ENCODE measurements at places on chromosomes 13 and 19. TPM values are rescaled to one million over a fixed set of nuclear protein-coding genes. Genes with fewer than 3 reads are reported as not detected.

GRCh38 chr13:50608370-50608769 lies 235.1 kb downstream of the DLEU7 start:
- no peak overlapping the region for H3K4me3 ChIP-seq
- no peaks in the 10 kb centered on the region for H3K27me3 ChIP-seq
- H3K36me3 ChIP-seq, result no peaks in the 10 kb centered on the region
- no peak for DNase-seq
- peaks cover 5% of the 10 kb centered on the region for H3K4me1 ChIP-seq

GRCh38 chr19:11164879-11165406 lies 9.4 kb upstream of the SPC24 start:
- no peak overlapping the region for H3K27ac ChIP-seq
- H3K4me1 ChIP-seq, result no peaks in the 10 kb centered on the region
- H3K4me3 ChIP-seq, result no peak overlapping the region
- peaks cover 18% of the 10 kb centered on the region for H3K27me3 ChIP-seq

DNA sequence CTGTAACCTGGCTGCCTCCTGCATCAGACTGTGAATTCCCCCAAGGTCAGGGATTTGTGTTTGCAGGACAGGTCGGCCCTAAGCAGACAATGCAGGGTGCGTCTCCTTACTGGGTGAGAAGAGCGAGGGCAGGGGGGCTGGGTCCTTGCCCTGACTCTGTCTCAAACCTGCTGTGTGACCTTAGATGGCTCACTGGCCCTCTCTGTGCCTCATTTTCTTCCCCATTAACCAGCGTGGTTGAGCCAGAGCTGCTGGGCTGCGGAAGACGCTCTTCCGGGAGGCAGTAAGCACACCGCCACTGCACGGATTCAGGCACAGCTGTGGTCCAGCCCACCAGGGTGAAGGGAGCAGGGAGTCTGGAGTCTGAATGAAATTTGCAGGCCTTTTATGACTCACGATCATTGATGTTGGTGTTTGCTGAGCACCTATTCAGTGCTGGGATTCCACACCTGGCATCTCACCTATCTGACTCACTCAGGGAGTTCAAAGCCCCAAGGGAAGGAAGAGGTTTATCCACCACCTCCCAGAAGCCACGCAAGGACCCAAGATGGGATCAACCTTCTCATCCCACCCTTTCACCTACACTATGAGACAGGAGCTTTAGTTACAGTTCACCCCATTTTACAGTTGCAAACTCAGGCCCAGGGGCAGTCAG lies 2.5 kb downstream of the AKT1S1 start:
- H3K27ac ChIP-seq, result no peak overlapping the region
- no peaks in the 10 kb centered on the region for H3K36me3 ChIP-seq
- no peak for DNase-seq

DNA sequence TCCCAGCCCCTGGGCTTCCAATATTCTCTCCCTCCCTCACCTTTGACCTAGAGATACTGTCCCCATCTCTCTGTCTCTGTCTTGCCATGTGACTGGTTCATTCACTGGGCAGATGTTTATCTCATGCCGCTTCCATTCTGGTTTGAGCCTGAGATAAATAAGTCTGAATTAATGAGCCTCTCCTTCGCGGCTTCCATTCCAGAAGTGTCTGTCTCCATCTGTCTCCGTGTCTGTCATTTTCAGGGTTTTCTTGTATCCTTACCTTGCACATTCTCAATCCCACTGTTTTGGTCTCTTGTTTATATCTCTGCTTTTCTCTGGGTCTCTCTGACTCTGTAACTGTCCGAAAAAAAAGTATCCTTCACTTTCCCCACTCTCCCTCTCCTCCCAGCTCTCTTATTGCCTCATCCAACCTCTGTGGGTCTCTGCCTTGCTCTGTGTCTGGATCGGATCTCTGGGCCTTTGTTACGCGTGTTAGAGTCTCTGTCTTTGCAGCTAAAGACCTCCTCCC lies 4.3 kb downstream of the SPHK2 start:
- no peaks in the 10 kb centered on the region for H3K27me3 ChIP-seq
- peaks cover 55% of the 10 kb centered on the region for H3K4me1 ChIP-seq
- DNase-seq, result no peak
- peak overlapping the region; percentile 1 for H3K4me3 ChIP-seq
- H3K27ac ChIP-seq, result peak overlapping the region; percentile 42

DNA sequence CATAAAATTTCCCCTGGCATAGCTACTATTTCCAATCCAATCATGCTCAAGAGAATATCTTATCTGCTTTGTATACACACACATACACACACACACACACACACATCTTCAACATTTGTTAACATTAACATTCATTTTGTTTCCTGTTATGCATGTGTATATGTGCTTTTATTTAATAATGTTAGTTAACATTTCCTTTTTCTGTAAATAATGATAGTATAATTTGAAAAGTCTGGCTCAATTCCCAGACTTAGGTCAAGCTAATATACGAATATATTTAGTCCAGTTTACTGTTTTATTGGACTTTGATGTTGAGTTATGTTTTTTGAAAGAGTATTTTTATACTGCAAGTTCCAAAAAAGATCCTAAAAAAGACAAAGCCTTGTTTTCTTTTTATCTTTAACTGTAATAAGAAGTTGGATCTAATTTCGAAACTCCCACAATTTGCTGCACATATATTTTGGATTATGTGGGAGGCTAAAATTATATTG lies 1072.4 kb downstream of the EFNB2 start:
- H3K27ac ChIP-seq, result no peak overlapping the region
- no peaks in the 10 kb centered on the region for H3K27me3 ChIP-seq
- H3K4me3 ChIP-seq, result no peak overlapping the region
- H3K36me3 ChIP-seq, result no peaks in the 10 kb centered on the region
- no peaks in the 10 kb centered on the region for H3K4me1 ChIP-seq

DNA sequence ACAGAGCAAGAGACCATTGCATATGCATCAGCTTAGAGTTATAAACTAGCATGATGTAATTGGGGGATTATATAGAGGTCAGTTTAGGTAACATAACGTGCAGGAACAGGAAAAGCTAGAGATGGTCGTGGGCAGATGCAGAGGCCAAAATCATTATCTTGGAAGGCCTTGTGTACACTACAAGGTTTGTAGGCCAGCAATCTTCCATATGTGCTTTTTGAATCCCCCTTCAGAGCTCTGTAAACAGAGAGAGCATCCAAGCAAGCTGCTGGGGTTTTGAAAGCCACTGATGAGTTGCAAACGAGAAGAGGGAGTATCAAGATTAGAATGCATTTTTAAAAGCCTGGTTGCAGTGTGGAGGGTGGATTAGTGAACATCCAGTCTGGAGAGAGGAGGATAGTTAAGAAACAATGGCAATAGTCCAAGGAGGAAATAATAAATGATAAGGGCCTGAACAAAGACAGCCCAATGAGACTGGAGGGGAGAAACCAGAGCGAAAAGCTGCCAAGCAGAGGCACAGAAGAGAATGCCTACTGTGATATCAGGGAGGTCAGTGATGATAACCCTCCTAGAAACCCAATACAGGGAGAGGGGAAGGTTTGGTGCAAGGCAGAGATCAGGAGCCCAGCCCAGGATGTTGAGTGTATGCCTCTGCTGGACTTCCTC lies 109.6 kb downstream of the ZAR1L start:
- DNase-seq, result no peak
- no peak overlapping the region for H3K4me3 ChIP-seq
- H3K4me1 ChIP-seq, result no peaks in the 10 kb centered on the region
- peaks cover 12% of the 10 kb centered on the region for H3K36me3 ChIP-seq
- H3K27ac ChIP-seq, result no peak overlapping the region

DNA sequence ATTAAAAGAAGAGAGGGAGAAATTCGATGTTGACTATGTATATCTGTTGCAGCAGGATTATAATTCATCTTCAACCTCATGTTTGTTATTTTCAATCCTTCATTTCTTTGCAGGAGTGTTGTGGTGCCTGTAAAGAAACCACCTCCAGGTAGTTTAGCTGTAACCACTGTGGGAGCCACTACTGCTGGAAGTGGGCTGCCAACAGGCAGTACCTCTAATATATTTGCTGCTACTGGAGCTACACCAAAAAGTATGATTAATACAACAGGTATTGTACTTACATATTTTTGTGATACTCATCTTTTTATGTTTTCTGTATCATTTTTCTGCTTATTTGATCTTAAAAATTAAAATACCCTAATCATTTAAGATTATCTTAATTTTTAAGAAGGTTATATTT lies 266.5 kb downstream of the NBEA start:
- H3K27ac ChIP-seq, result no peak overlapping the region
- no peak for DNase-seq
- no peak overlapping the region for H3K4me3 ChIP-seq
- no peaks in the 10 kb centered on the region for H3K4me1 ChIP-seq

DNA sequence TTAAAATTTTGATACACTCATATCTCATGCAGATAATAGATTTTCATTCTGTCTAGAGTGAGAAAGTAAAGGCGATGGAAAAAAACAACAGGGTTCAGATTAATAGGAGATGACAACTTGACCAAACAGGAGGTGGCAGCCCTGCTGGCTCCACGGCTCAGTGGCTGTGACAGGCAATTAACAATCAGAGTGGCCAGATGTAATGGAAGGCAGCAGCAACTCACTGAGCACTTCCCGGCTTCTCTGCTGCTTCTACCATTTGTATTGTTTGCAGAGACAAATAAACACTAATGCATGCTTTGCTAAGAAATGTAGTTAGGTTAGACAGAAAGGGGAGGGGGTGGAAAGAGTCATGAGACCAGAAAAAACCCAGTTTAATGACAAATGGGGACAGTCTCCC lies 473.0 kb upstream of the SLC10A2 start:
- no peak overlapping the region for H3K27ac ChIP-seq
- no peak for DNase-seq
- no peak overlapping the region for H3K4me3 ChIP-seq
- H3K27me3 ChIP-seq, result no peaks in the 10 kb centered on the region
- no peaks in the 10 kb centered on the region for H3K4me1 ChIP-seq

GRCh38 chr19:49327878-49328544 lies 3.0 kb upstream of the SLC6A16 start:
- H3K36me3 ChIP-seq, result peaks cover 16% of the 10 kb centered on the region
- peaks cover 9% of the 10 kb centered on the region for H3K4me1 ChIP-seq
- no peaks in the 10 kb centered on the region for H3K27me3 ChIP-seq
- H3K27ac ChIP-seq, result no peak overlapping the region

DNA sequence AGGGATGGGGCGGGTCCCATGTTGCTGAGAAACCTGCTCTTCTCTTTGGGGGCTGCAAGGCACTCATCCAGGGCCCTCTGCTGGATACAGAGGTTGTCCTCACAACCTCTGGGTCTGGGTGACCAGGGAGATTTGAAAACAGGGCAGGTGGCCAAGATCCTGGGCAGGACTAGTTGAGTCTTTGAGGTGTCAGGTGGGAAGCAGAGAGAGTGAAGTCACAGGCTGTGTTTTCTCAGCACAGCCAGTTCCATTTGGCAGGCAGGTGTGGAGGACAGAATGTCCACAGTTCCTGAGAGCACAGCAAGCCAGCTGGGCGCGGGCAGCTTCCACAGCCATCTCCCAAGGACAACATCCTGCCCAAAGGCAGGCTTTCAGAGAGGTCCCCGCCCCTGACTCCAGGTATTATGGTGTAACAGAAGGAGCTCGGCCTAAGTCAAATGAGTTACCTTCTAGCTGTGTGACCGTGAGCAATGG lies 118.8 kb downstream of the NUFIP1 start:
- peaks cover 14% of the 10 kb centered on the region for H3K27me3 ChIP-seq
- DNase-seq, result no peak
- no peaks in the 10 kb centered on the region for H3K4me1 ChIP-seq
- H3K4me3 ChIP-seq, result no peak overlapping the region
- no peaks in the 10 kb centered on the region for H3K36me3 ChIP-seq

DNA sequence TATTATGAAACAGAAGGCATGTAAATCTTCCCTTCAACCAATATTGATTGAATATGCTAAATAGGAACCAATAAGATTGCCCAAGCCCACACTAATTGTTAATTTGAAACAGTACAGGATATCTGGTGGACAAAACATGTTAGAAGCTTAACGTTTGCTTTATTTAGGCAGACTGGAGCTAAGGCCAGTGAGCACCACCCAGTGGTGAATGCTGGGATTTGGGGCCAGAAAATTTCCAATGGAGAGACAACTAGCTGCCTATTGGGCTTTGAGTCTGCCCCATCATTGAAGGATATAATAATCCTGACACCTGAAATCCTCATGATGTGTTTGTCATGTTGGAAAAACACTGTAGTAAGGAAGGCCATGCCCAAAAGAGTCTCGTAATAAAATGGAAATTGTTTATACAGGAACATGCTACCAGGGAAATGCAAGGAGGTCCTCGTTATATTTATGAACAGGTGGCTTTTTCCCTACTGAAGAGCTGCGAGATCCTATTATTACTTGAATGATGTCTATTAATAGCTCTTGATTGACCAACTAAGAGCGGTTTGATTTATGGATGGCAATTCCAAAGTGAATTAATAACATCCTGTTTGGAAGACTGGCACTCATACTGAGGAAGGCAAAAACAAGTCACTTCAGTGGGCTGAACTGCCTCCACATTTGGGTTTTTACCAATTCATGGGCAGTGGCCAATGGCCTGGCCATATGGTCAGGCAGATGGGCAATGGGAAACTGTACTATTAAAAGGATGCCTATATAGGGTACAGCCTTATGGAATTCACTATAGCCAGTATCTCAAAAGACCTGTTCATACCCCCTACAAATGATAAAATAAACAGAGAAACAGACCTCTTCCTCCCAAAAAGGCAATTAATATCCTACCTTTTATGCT lies 8.7 kb downstream of the SIGLECL1 start:
- H3K4me3 ChIP-seq, result no peak overlapping the region
- no peak overlapping the region for H3K27ac ChIP-seq
- H3K27me3 ChIP-seq, result peaks cover 2% of the 10 kb centered on the region
- H3K36me3 ChIP-seq, result no peaks in the 10 kb centered on the region

- H3K36me3 ChIP-seq, result no peaks in the 10 kb centered on the region
- peaks cover 5% of the 10 kb centered on the region for H3K27me3 ChIP-seq
- no peak for DNase-seq
These were observed 128.2 kb upstream of the OBI1 start for GRCh38 chr13:78787190-78787589.

GRCh38 chr19:56177564-56178243 lies 1.9 kb downstream of the GALP start:
- H3K36me3 ChIP-seq, result no peaks in the 10 kb centered on the region
- no peak overlapping the region for H3K27ac ChIP-seq
- H3K4me3 ChIP-seq, result no peak overlapping the region

DNA sequence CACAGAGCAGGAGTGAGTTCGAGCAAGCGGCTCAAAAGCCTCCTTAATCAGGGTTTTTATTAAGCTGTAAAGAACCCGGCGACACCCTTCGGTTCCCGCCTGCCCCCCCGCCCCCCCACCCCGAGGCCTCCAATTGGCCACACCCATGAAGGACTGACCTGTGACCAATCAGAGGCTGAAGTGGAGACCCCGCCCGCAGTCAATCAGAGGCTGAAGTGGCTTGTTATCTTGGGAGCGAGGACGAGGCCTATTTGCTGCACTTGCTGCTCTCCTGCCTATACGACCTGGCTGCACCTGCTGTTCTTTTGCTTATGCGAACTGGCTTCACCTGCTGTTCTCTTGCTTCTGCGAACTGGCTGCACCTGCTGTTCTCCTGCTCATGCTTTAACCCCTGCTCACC lies 844.9 kb downstream of the OLFM4 start:
- no peak for DNase-seq
- no peak overlapping the region for H3K4me3 ChIP-seq
- H3K27ac ChIP-seq, result no peak overlapping the region
- H3K36me3 ChIP-seq, result no peaks in the 10 kb centered on the region

The RASA3 gene
- total RNA-seq, result 267 TPM

The CLIP3 gene
- 5.0 TPM for total RNA-seq

The ZNF536 gene
- not detected for total RNA-seq
